ENCODE measurements at places on chromosomes 11 and 22.

DNA sequence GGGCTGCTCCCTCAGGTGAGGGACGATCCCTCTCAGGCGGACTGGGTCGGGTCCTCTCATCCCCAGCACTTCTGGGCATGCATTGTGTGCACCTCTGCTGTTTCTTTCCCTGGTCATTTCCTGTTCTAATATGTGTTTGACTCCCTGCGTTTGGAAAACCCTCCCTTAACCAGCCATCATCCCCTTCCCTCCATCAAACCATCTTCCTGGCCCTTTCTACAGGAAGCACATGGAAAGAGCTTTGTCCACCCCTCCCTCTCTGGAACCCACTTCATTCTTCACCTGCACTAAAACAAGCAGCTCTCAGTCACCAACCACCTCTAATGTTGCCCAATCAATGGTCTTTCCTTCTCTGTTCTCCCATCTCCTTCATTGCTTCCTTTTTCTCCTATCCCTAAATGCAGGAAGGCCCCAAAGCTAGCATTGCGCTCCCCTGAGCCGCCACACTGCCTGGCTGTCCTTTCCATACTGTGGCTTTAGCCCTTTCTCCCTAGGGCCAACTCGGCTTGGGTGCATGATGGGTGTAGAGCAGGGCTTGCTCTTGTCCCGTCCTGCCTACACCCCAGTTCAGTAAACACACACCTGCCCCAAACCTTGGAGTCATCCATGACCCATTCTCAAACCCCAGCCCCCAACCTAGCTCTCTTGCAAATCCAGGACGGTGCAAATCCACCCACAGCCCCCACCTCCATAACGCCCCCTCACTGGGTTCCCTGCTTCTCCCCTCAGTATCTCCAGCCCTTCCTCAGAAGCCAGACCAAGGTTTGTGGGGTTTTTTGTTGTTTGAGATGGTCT is 5.4 kb upstream of the GAS2L1 start:
- DNase-seq = no peak

DNA sequence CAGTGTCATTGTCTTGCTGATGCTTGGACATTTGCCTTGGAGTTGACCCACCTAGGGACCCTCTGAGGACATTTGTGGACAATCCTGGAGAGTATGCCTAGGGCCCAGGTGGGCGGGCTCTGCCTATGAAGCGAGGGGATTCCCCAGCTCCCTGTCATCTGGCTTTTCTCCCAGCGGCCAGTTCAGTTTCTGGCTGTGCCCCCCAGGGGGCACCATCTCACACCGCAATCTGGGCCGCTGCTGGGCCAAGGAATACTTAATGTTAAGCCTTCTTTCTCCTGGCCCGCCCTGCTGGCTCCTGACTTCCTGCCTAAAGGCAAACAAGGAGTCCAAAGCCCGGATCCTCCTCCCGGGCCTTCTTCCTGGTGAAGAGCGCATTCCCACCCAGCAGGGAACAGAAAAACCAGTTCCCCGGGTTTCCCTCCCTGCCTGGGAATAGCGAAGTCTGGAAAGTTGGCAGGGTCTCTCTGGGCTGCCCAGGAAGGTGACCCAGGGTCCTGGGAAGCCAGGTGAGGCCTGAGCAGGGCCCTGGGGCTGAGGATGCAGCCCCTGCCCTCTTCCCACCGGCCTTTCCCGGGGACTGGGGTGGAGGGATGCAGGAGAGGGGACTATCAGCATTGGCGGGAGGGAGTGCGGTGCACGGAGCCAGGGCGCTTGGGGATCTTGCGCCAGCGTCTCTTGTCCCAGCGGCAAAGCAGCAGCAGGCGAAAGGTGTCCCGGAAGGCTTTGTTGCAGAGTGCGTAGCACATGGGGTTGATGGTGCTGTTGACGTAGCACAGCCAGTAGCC is 11.9 kb downstream of the CHRM1 start:
- DNase-seq = no peak

- no peak for DNase-seq
Observed at GRCh38 chr11:67301951-67302516, 1.3 kb upstream of the SSH3 start.

- DNase-seq = no peak
Observed at GRCh38 chr11:64268893-64269539, 15.4 kb downstream of the BAD start.

DNA sequence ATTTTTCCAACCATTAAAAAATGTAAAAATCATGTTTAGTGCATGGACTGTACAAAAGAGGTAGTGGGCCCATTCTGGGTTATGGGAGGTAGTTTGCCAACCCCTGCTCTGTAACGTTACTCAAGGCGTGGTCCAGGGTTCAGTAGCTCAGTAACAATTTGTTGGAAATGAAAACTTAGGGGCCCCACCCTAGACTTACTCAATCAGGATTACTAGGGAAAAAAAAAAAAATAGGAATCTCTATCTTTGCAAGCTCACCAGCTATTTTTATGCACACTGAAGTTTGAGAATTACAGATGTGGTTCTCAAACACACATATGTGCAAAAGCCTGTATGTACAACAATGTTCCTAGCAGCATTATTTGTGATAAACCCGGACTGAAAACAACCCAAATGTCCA is 17.3 kb upstream of the LMO2 start:
- DNase-seq = no peak

DNA sequence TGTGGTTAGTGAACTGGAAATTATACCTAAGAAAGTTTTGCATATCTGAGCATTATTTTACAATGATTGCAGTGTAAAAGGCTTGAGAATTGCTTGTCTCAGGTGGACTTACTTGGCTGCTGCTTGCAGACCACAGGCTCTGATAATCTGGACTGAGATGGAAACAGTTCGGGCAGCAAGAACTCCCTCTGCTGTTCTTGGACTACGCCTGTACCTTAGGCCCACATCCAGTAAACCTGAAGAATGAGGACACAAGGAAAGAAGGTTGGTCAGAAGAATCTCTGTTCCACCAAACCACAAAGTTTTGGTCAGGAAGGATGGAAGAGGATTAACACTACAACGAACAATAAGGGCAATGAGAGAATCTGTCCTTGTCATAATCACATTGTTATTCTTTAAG is 80.1 kb downstream of the C2CD3 start:
- no peak for DNase-seq

DNA sequence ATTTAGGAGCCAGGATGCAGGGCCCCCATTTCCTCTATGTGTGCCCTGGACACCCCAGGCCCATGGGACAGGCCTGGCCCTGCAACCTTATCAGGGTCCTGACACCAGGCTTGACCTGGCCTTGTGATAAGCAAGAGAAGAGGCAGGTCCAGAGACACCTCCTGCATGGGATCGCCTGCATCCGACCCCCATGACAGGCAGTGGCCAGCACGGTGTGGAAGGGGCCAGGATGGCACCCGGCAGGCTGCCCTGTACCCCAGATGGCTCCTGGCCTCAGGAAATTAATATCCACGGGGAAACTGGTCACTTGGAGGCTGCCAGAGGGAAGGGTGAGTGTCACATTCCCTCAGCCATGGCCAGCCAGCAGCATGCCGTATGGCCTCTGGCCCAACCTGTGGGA is 6.8 kb downstream of the KRTAP5-9 start:
- no peak for DNase-seq

- no peak for DNase-seq
Observed at GRCh38 chr11:13644997-13645687, 23.3 kb upstream of the FAR1 start.

GRCh38 chr22:28333088-28333487 is 346.6 kb downstream of the TTC28 start:
- DNase-seq = no peak

DNA sequence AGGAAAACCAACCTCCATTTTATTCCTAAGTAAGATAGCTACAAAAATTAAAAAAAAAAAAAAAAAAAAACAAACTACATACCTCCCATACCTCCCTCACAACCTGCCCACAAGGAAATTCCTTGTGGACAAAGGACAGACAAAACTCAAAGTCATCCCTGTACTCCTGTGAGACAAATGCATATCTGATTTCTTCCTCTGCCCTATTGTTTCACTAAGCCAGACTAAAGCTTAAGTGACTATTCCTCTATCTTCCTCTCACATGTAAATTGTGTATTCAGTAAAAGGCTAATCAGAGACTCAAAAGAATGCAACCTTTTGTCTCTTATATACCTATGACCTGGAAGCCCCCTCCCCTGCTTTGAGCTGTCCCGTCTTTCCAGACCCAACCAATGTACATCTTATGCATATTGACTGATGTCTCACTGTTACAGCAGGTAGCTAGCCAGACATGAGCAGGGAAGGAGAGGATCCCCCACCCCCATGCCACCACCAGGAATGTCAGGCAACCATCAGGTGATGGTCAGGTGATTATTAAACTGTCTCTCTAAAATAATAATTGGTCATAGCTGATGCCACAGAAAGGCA is 289.4 kb downstream of the SBF2 start:
- no peak for DNase-seq

GRCh38 chr22:39226353-39226752 is 18.4 kb downstream of the PDGFB start:
- no peak for DNase-seq
